ENCODE measurements at places on chromosomes 3 and 15. TPM values are rescaled to one million over a fixed set of nuclear protein-coding genes. Genes with fewer than 3 reads are reported as not detected.

DNA sequence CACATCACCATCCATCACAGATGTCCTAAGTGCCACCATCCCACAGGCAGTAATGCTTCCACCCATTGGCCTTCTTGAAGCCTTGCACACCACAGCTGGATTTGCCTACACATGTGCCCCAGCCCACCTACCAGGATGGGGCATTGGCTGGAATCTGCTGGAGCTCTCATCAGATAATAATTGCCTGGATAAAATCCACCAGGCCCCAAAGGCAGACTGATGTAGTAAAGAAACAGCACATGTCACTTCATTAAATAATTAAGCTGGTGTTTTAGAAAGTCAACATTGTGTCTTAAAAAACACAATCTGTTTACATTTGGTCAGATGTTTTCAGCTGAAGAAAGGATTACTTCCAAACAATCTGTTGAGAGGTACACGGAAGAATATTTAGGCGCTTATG lies 229.5 kb downstream of the ATP8B4 start:
- no peak overlapping the region for H3K27ac ChIP-seq
- no peak overlapping the region for H3K4me3 ChIP-seq

GRCh38 chr3:157116017-157116416 lies 43.9 kb downstream of the CCNL1 start:
- H3K36me3 ChIP-seq: no peaks in the 10 kb centered on the region
- no peak for DNase-seq
- peak overlapping the region; percentile 78 for H3K27ac ChIP-seq
- no peak overlapping the region for H3K4me3 ChIP-seq
- H3K27me3 ChIP-seq: no peaks in the 10 kb centered on the region

DNA sequence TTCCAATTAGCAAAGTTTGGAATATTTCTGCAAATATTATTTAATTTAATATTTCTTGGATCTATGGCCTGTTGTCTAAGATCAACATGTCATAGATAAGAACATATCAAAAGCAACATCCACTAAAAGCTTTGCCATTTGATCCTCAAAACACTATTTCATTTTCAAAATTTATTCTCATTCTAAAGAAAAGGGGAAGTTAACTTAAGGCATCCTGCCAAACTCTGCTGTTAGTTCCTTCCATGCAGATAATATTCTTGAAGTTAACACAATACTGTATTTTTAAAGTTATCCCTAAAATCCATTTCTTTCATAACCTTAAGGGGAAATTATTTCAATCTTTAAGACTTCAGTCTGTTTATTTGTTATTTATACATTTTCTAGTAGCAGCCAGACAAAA lies 28.2 kb upstream of the GBE1 start:
- H3K27ac ChIP-seq: no peak overlapping the region
- no peak for DNase-seq
- no peaks in the 10 kb centered on the region for H3K36me3 ChIP-seq

DNA sequence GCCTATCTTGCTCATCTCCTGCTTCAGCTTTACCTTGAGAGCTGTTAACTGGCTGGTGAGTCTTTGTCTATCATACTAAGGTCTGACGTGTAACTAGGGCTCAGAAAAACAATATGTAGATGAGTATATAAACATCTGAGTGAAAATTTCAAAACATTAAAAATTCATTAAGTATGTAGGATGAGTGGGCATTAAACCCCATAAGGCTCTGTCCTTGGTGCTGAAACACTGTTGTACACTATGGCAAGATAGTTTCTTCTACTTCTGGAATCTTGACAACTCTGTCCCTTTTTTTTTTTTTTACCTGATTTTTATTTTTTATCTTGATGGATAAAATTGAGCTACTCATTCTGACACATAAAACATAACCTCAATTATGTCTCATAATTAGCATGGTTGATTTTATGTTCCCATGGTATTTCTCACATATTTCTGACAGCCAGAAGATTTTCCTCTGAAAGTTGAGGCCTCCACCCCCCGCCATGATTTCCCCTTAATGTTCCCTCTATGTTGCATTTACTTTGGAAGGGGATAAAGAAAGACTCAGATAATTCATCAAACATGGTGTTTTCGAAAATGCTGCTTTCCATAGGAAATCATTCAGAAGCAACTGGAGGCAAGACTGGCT lies 54.3 kb downstream of the DGKG start:
- no peak overlapping the region for H3K27ac ChIP-seq
- H3K27me3 ChIP-seq: peaks cover 22% of the 10 kb centered on the region
- DNase-seq: peak; percentile 41
- H3K4me3 ChIP-seq: no peak overlapping the region
- H3K36me3 ChIP-seq: no peaks in the 10 kb centered on the region
- H3K4me1 ChIP-seq: no peaks in the 10 kb centered on the region

DNA sequence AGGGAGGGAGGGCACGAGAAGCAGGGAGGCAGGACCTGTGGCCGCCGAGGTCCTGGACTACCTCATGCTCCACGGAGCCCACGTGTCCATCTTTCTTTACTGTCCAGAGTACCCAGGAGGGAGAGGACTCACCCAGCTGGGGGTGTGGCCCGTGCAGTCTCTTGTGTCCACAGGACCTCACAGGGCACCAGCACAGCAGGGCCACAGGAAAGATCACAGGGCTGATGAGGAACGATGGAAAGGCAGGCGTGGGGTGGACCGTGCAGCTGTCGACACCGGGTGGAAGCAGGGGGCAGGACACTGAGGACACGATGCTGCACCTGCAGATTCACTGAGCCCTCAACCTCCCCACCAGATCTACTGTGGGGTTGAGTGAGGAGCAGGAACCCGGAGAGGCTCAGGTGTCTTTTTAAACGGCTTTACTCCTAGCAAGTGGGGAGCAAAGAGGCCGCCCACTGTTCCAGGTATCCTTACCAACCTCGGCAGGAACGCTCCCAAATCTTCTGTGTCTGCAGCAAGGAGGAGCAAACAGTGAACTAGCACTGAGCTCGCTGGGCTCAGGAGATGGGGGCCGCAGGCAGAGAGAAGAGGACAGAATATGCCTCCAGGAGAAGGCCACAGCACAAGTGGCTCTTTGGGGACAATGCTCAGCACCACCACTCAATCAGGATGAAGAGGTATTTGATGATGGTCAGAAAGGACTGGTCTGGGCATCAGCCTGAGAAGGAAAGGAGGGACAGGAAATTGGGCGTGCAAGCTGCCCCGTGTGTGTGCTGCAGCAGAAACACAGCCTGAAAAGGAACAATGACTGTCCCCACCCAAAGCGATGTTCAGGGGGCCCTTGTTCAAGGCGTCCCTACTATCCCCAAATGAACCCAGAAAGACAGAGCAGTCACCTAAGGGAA lies 198.8 kb downstream of the XXYLT1 start:
- no peak overlapping the region for H3K4me3 ChIP-seq
- no peaks in the 10 kb centered on the region for H3K4me1 ChIP-seq
- H3K36me3 ChIP-seq: peaks cover 5% of the 10 kb centered on the region
- H3K27me3 ChIP-seq: no peaks in the 10 kb centered on the region
- DNase-seq: no peak

DNA sequence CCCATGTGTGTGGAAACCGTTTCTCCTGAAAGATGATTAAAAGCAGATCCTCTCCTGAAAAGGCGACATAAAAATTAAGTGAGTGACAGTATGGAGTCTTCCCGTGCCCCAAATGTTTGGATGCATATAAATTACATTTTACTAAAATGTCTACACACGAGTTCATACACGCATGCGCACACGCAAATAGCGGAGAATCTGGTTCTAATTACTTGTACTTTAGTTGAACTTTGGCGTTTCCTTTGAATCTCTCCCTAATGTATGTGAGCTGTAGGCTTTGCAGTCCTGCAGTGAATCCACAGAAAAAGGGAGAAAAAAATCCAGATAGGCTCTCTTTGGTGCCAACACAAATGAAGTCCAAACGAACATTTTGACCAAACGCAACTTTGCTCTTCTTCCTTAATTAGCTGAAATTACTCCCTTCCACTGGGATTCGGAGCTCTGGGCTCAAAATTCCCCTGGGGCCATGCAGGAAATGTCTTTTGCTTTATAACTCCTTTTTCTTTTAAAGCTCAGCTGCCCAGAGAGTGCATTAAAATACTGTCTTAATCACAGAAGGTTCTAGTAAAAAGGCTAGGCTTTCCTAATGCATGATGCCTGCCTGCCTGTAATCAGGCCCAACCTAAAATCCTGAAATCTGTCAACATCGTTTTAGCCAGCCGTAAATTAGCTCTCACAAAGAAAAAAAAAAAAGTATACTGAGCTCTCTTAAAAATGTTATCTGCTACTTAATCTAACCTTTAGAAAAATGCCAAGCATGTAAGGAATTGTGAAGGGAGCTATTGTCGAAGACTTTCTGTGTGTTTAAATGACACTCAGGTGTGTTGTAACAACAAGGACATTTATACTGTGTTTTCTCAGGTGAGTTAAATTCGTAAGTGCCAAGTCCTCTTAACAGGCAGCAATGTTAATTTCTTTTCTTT lies 26.2 kb downstream of the RARB start:
- H3K27ac ChIP-seq: no peak overlapping the region
- H3K36me3 ChIP-seq: no peaks in the 10 kb centered on the region
- H3K4me1 ChIP-seq: no peaks in the 10 kb centered on the region
- H3K4me3 ChIP-seq: no peak overlapping the region

GRCh38 chr3:31469385-31469784 lies 63.3 kb upstream of the STT3B start:
- H3K4me1 ChIP-seq: no peaks in the 10 kb centered on the region
- no peaks in the 10 kb centered on the region for H3K27me3 ChIP-seq
- DNase-seq: no peak
- no peaks in the 10 kb centered on the region for H3K36me3 ChIP-seq

DNA sequence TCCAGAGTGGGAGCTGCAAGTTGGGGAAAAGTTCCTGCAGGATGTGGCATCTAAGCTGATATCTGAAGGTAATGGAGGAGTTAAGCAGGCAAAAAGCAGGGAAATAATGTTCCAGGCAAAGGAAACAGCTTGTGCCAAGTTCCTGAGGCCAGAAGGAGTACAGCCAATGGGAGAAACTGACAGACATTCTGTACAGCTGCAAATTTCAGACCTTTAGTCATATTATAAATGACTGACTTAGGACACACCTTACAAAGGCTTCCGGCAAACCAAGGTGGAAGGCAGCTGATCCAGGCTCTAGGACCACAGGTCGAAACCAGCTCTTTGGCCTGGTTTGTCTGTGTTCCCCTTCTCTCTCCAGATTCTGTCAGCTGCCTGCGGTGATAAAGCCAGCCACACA lies 9.3 kb downstream of the WWTR1 start:
- no peak for DNase-seq
- no peak overlapping the region for H3K27ac ChIP-seq
- H3K4me3 ChIP-seq: no peak overlapping the region
- H3K4me1 ChIP-seq: peaks cover 2% of the 10 kb centered on the region

DNA sequence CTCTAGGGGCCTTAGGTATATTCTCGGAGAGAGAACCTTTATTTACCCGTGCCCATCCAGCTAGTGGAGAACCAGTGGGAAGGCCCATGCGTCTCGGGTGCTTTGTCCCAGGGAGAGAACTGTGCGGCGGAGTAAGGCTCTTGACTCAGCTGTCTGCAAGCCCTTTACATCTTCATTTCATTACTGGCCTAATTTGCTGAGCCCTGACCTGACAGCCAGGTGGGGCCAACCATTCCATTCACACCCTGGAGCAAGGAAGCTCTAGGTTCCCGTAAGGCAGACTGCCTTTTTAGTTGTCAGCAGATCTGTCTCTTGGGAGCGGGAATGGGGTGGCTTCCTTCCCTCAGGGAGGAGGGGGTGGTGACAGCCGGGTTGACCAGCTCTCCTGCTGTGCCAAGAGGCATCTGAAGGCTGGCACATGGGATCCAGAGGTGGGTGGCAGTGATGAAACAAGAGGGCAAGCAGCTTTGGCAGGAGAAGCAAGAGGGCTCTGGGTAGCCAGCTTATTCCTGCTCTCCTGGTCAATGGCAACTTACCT lies 36.4 kb downstream of the SV2B start:
- peaks cover 14% of the 10 kb centered on the region for H3K27me3 ChIP-seq
- no peak overlapping the region for H3K27ac ChIP-seq
- DNase-seq: no peak
- no peak overlapping the region for H3K4me3 ChIP-seq
- H3K36me3 ChIP-seq: no peaks in the 10 kb centered on the region
- no peaks in the 10 kb centered on the region for H3K4me1 ChIP-seq

- no peaks in the 10 kb centered on the region for H3K4me1 ChIP-seq
- H3K36me3 ChIP-seq: no peaks in the 10 kb centered on the region
- no peak overlapping the region for H3K4me3 ChIP-seq
- no peak for DNase-seq
These were observed 921.1 kb downstream of the ROBO1 start for GRCh38 chr3:78846718-78847117.

GRCh38 chr3:89649431-89649830 lies 542.0 kb downstream of the EPHA3 start:
- H3K4me3 ChIP-seq: no peak overlapping the region
- no peak for DNase-seq
- H3K27ac ChIP-seq: no peak overlapping the region
- H3K4me1 ChIP-seq: no peaks in the 10 kb centered on the region
- no peaks in the 10 kb centered on the region for H3K27me3 ChIP-seq

- no peak for DNase-seq
- H3K4me1 ChIP-seq: no peaks in the 10 kb centered on the region
- no peaks in the 10 kb centered on the region for H3K36me3 ChIP-seq
- no peak overlapping the region for H3K4me3 ChIP-seq
These were observed 9.3 kb downstream of the ZPLD1 start for GRCh38 chr3:102444101-102444500.

- no peak overlapping the region for H3K27ac ChIP-seq
- DNase-seq: no peak
- H3K27me3 ChIP-seq: no peaks in the 10 kb centered on the region
- no peaks in the 10 kb centered on the region for H3K4me1 ChIP-seq
- H3K36me3 ChIP-seq: no peaks in the 10 kb centered on the region
- no peak overlapping the region for H3K4me3 ChIP-seq
These were observed 51.6 kb upstream of the SRGAP3 start for GRCh38 chr3:9301091-9301490.

DNA sequence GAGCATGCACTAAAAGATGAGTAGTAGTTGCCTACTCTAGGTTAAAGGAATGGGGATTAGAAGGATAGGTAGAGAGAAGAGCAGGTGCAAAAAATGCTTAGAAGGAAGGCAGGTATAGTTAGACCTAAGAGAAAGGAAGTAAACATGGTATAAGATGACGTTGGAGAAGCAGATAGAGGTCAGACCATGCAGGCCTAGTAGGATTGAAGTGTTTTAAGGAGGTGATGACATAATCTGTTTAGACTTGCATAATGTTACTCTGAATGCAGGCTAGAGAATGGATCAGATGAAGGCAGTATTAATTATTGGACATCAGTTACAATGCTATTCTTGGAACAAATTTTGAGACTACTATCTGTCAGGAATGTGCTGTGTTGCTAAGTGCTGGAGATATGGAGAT lies 11.1 kb upstream of the ECT2 start:
- H3K4me3 ChIP-seq: no peak overlapping the region
- no peaks in the 10 kb centered on the region for H3K36me3 ChIP-seq
- H3K27ac ChIP-seq: no peak overlapping the region
- no peaks in the 10 kb centered on the region for H3K4me1 ChIP-seq

The APEH gene
- total RNA-seq: 174 TPM

The C3orf20 gene
- not detected for total RNA-seq

The CHST2 gene
- total RNA-seq: 60.3 TPM

The FSD2 gene
- not detected for total RNA-seq

The CYP1A2 gene
- total RNA-seq: not detected

The CERS3 gene
- not detected for total RNA-seq

The IL12A gene
- total RNA-seq: 0.13 TPM

The ANKRD63 gene
- total RNA-seq: 1.8 TPM

The CADPS gene
- not detected for total RNA-seq

The SAMD7 gene
- not detected for total RNA-seq

The ADAMTSL3 gene
- 0.09 TPM for total RNA-seq

The SLC9C1 gene
- not detected for total RNA-seq

The MCF2L2 gene
- total RNA-seq: 3.2 TPM

The HHATL gene
- total RNA-seq: not detected

The GPR171 gene
- total RNA-seq: not detected

The ECT2 gene
- 40.8 TPM for total RNA-seq

The GNAT1 gene
- total RNA-seq: not detected

The ZNF609 gene
- 38.7 TPM for total RNA-seq
